HCEC 1CT (cell line): ENCODE measurements at places on chromosomes 13 and 19.

DNA sequence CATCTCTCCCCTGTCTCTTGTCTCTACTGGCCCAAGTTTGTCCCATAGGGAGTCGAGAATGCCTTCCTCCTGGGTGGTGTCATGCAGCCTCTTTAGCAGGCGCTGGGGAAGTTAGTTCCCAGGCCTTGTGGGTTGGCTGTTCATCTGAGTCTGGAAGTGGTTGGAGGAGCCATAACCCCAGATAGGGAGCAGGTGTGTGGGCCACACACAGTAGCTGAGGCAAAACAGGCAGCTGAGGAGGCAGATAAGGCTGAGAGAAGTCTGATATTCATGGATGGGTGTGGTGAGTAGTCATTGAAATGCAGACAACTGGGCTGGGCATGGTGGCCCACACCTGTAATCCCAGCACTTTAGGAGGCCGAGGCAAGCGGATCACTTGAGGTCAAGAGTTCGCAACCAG is 40.9 kb upstream of the KPNA3 start:
- no peak for DNase-seq

DNA sequence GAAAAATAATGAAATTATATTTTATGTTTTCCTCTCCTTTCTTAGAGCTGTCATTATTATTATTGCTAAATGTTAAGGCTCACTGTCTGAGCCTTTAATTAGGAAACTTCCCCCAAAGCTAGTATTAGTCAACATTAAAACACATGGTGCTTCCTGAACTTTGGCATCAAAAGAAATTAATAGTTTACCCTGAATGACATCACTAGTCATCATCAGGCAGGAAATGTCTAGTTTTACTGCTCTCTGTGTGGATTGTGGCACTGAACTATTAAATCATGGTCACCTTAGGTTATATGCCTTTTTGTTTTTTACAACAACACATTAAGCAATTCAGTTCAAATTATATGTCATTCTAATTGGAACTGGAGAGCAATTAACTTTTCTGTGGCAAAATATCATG is 595.5 kb downstream of the SLITRK1 start:
- DNase-seq = peak; percentile 81

- DNase-seq = no peak
Measured at GRCh38 chr19:35261356-35262100, 7.2 kb upstream of the USF2 start.

GRCh38 chr13:63307228-63307627 is 1891.6 kb upstream of the PCDH20 start:
- DNase-seq = no peak

DNA sequence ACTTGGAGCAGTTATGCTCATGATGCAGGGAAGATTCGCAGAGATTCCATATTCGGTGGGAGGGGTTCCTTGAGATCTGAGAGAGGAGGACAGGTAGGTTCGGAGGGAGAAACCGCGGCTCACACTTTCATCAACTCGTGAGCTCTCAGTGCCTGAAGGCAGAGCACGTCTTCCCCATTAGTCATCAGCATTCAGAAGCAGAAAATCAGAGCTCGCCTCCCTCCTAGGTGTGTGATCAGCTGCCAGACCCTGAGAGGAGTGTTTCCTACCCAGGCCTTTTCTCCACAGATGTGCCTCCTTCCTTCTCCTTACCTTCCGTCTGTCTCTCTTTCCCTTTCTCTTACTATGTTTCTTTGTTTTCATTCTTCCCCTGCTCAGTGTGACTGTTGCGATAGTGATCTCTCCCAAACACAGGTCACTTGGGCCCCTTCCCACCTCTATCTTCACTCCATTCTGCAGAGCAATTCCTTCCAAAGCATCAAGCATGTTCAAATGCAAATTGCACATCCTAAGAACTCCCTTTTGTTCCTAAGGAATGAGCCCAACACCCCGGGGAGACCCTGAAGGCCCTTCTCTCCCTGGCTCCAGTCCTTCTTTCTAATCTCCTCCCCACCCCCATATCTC is 389.5 kb downstream of the UQCRFS1 start:
- no peak for DNase-seq

DNA sequence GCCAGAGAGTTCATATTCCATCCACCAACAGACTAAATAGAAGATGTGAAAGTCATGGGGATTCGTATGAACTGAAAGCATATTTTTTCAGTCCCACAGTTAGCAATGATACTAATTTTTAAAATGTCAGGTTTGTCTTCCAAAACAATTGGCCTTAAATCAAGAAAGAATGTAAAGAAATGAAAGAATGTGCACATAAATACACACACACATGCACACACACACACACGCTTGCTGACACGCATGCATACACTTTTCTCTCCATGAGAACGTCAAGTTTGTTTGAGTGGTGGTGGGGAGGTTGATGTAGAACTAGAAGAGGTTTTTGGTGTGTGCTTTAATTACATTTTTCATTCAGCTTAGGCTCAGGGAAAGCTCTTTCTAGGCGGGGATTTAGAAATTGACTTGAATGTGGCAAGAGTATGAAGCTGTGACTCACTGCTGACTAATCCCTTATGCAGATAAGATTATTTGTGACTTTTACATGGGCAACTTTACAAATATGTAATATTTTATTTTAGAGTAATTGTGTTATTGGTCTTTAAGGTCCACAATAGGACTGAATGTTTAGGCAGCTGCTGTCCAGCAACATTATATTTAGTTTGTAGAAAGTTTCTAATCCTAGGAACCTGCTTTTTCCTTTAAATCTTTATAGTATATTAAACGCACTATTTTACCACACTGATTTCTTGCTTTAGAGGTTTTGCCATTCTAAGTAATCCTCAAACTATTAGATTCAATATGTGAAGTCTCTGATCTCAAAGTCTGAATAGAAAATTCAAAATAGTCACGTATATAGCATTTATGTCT is 18.8 kb downstream of the FLT1 start:
- DNase-seq = peak; percentile 89

DNA sequence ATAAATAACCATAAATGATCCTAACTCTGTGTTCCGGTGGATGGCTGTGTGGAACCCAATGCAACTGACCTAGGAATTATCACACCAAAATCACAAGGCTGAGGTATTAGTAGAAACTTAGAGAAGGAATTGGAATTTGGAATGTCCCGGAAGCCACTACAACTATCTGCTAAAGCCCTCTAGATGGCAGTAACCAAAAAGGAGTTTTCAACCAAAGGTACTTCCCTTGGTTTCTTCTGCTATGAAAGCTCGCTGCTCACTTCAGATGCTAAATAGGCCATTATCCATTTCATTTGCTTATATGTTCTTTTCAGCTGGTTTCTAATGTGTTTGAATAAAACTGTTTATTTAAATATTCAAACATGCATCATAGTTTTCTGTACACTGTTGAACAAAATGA is 1589.1 kb upstream of the SPRY2 start:
- peak; percentile 59 for DNase-seq

DNA sequence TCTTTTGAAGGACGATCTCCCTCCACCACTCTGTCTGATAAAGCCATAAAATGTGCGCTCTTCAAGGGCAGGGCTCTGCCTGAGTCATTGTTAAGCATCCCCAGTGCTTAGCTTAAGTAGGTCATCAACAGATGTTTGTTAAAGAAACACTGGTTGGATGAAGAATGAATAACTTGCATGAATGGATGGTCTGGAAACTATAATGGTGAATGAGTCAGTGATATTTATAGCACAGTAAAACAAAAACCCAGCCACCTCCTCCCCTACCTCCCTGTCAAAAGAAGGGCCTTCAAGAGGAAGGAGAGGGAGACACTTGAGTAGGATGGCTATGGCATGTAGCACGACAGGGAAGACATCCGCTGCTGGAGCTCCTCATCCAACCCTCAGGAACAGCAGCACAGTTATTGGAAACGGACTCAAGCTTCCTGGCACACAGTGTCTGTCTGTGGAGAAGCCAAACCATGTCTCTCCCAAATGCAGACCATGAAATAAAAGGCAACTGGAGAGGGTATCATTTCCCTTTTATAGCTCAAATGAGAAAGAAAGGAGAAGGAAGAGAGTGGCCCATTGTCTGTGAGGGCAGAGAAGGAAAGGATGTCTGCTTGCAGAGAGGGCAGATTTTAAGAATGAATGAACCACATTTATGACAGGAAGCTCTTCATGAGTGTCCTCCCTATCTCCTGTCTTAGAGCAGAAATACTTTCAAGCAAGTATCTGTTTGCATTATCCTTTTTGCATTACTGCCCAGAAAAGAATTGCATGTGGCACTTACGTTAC is 183.5 kb upstream of the UBL3 start:
- DNase-seq = peak; percentile 96

DNA sequence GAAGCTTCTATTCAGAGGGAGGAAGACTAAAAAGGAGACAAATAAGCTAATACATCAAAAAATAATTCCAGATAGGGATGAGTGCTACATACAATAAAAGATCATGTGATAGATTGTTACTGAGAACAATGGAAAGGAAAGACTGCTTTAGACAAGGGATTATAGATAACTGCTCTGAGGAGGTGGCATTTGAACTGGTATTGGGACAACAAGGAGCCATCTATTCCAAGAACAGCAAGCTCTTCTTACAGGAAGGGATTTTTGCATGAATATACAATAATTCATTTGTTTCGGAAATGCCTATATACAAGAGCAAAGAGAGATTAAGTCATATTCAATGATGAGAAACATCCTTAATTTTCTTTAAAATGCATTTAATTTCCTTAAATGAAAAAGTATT is 540.5 kb upstream of the KLF12 start:
- no peak for DNase-seq

DNA sequence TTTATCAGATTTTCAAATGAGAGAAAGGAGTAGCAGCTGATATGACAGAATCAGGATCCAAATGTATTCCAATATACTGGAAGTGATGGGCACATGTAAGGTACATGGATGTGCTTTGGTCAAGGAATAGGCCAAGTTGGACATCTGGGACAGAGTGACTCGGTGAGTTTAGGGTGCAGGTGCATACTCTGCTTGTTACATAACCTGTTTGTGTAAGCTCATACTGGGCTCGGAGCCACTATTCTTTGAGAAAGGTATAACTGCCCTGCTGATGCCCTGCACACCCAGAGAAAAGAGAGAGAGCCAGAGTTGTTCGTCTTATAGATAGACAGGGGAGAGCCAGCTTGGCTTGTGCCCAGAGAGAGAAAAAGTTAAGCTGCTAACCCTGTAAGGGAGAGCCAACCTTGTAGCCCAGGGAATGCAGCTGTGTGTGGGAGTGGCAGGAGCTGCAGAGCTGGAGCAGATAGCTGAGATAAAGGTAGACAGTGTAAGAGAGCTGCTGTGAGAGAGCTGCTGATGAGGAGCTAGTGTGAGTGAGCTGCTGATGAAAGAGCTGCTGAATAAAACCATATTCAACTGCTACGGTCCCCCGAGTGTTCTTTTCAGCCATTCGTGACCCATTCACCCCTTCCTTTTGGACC is 40.7 kb upstream of the N4BP2L1 start:
- DNase-seq = no peak
